ENCODE measurements at places on chromosomes 2 and 18.

- no peak for DNase-seq
Observed at GRCh38 chr2:85852937-85853498, 35.8 kb downstream of the ST3GAL5 start.

DNA sequence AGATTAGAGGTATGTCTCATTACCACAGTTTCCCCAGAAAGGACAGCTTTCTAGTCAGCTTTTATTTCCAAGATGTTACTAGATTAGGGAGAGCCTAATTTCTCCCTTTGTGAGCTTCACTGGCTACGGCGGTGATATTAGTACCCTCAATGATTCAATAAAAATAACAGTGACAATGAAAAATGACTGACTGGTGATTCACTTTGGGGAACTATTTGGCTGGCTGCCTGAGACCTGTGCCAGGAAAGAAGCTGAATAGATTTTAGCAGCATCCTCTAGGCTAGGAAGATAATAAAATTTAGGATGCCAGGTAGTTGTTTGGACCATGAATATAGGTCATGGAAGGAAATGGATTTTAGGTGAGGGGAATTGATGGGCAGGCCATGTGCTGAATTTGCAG is 178.7 kb downstream of the FMNL2 start:
- DNase-seq: no peak

DNA sequence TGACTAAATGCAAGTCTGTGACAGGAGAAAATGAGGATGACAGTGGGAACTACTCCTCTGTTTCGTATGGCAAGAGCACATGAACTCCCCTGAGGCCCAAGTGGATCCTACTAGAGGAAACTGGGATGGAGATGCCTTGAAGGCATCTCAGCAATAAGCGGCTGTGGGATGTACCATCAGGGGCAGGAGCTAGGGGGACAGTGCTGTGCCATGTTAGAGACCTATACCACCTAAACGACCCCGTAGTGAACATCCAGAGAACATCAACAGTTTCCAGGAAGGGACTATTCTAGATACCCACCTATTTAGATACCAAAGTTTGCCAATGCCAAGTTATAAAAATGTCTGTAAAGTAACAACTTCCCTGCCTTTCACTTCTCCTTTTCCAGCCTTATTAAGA is 860.8 kb upstream of the ACVR2A start:
- DNase-seq: peak; percentile 8

DNA sequence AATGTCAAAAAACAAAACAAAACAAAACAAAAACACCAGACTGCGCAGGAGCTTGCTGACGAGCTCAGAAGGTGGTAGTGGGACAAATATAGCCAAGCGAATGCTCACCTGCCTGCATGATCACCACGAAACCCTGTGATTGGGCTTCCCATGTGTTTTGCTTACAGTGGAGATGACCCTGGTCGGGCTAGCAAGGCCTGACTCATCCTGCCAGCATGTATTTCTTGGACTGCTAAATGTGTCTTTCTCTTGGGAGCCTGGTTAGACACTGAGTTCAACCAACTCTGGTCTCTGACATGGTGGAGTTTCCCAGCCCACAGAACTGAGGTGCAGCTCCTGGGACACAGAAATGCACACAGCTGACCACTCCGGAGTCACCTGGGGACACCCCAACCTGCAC is 30.7 kb upstream of the DUSP2 start:
- DNase-seq: no peak
